ENCODE measurements at places on chromosomes 11 and 22. TPM values are rescaled to one million over a fixed set of nuclear protein-coding genes. Genes with fewer than 3 reads are reported as not detected.

FAT3 gene
- 56.7 TPM for total RNA-seq

OR56A1 gene
- total RNA-seq, result 0.05 TPM

MADD gene
- total RNA-seq, result 28.9 TPM

ART1 gene
- total RNA-seq, result not detected

BARX2 gene
- 0.53 TPM for total RNA-seq

SCGB2A2 gene
- not detected for total RNA-seq

NXPE1 gene
- not detected for total RNA-seq

LRRC56 gene
- total RNA-seq, result 0.90 TPM

GAL3ST1 gene
- total RNA-seq, result 0.63 TPM

DNAJB7 gene
- total RNA-seq, result not detected

Data from urinary bladder (tissue), 4 donors.